ENCODE measurements at places on chromosomes 2 and 18.

GRCh38 chr18:68707646-68708045 lies 7.3 kb downstream of the TMX3 start:
- no peak for DNase-seq

DNA sequence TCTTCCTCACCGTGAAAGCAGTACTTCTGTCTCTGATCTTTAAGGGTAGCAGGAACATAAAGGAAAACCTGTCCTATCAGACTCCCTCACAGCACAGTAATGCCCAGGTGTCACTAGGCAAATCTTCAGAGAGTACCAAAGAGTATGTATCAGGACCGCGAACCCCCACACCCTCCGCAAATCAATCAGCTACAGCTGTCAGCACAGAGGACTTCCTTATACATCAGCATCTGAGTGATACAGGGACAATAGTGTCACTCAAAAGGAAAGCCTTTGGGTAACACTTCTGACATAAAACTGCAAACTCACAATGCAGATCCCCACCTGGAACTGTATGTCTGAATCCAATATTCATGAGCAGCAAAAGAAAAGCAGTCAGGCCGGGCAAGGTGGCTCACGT lies 2.6 kb downstream of the AFG3L2 start:
- no peak for DNase-seq

DNA sequence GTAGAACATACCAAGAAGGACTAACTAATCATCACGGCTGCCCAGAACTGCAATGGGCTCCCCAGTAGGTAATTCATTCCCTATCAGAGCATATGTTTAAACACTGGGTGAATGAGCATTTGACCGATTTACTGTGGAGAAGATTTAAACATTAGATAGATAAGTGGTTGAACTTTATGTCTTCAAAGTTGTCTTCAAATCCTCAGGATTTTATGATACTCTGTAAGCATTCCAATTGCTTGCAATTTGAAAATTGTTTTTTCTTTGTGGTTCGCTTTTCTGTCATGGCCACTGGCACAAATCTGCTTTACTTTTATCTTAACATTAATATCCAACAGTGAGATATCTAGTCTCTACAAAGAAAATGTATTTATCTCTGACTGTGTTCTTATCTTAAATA lies 37.7 kb upstream of the MMADHC start:
- DNase-seq = no peak

- DNase-seq = no peak
Measured at GRCh38 chr2:146540271-146540932, 1304.4 kb upstream of the ACVR2A start.

- DNase-seq = no peak
Measured at GRCh38 chr2:46942143-46942526, 26.5 kb upstream of the MCFD2 start.

- peak; percentile 43 for DNase-seq
Measured at GRCh38 chr18:39841482-39842365, 2113.3 kb upstream of the PIK3C3 start.

GRCh38 chr2:196670342-196670741 lies 30.8 kb downstream of the CCDC150 start:
- no peak for DNase-seq

GRCh38 chr2:120896901-120897300 lies 161.2 kb downstream of the GLI2 start:
- DNase-seq = no peak

GRCh38 chr2:582792-583528 lies 94.2 kb downstream of the TMEM18 start:
- DNase-seq = no peak

DNA sequence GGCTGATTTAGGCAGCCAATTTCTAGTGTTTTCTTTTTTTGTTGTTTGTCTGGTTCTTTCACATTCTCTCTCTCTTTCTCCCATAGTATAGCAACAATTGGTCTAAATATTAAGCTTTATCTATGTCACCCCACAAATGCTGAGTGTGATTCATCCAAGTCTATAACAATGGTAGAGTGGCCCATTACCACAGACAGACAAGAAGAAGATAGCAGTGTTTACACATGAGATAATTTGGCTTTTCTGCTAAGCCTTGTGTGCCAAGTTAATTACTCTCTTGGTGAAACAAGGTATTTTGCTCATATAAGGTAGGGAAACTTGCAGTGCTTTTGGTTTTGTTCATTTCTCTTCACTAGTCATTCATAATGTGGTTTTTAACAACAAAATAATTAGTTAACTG lies 166.5 kb downstream of the SLC8A1 start:
- no peak for DNase-seq

GRCh38 chr2:153543635-153544071 lies 65.1 kb upstream of the RPRM start:
- no peak for DNase-seq

DNA sequence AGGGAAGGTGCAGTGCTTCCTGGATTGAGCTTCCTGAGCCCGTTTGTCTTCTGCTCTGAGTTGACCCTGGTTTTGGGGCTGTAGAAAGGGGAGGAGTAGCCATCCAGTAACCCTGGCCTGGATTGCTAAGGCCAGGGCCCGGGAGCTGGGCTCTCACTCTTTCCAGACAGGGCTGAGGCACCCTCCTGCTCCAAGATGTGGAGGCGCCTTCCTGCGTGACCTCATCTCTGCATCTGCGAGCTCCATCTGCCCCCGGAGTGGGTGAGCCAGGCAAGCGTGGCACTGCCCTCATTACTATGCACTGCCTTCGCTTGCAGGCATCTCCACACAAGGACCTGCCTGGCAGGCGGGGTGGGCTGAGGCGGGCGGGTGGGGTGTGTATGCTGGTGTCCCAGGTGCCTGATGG lies 58.0 kb downstream of the RAB31 start:
- no peak for DNase-seq

- DNase-seq = no peak
Measured at GRCh38 chr2:110858135-110858725, 125.9 kb downstream of the ACOXL start.

- no peak for DNase-seq
Measured at GRCh38 chr2:241772063-241772499, 4.5 kb upstream of the GAL3ST2 start.

GRCh38 chr2:17518212-17519154 lies at the start of gene RAD51AP2:
Gene RAD51AP2, minus strand, starts transcription at chr2:17518440. Its CDS starts 25 bp downstream, at chr2:17518415.
- DNase-seq = peak; percentile 42

- no peak for DNase-seq
Measured at GRCh38 chr2:105129722-105130232, 91.9 kb downstream of the MRPS9 start.

GRCh38 chr2:71962350-71962749 lies 185.3 kb downstream of the CYP26B1 start:
- no peak for DNase-seq

- DNase-seq = no peak
Measured at GRCh38 chr2:233847248-233847898, 7.0 kb downstream of the HJURP start.

DNA sequence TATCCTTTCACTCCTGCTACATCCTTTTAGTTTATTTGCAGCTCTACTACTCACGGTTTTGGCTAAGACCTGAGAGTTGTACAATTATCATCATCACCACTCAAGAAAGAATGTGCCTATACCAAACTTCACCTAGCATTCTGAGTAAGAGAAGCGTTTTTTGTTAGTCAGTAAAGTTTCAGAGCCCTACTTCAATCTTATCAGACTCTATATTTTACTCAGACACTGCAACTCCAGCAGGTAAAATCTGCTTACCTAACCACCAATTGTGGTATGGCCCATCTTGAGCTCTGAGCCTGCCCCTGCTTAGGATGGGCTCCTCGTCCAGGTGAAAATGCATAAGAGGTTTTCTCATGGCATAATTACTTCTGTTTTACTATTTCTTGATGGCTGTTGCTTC lies 37.1 kb downstream of the ICOS start:
- DNase-seq = no peak

Measured in kidney capillary endothelial cell (primary cell).